Fibroblast of skin of right biceps (primary cell): ENCODE measurements at places on chromosomes 6 and 20.

GRCh38 chr6:99026135-99026534 lies 78.4 kb upstream of the FBXL4 start:
- peak; percentile 15 for DNase-seq

DNA sequence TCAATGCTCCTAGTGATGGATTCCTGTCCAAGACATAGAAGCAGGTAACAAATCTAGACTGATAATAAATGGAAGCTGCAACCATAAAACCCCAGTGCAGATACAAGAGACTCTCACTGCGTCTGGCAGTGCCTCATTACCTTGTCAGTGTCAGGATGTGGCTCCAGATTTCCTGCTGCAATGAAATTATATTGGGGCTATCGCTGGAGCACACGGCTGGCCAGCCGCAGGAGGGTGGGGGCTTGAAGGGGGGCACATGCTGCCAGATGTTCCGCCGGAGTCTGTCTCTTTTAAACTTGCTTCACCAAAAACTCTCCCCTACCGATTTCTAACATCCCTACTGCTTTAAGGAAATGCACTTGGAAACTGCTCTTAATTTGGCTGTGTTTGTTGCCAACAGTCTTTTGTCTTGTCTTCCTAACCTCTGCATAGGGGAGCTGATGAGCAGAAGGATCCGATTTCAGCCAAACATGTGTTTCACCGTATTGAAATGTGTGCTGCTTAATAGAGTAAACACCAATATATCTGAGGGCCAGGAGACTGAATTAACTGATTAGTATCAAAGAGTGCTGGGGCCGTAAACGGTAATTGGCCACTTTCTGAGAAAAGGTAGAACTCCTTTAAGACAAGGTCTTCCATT lies 102.2 kb upstream of the EXOC2 start:
- no peak for DNase-seq

DNA sequence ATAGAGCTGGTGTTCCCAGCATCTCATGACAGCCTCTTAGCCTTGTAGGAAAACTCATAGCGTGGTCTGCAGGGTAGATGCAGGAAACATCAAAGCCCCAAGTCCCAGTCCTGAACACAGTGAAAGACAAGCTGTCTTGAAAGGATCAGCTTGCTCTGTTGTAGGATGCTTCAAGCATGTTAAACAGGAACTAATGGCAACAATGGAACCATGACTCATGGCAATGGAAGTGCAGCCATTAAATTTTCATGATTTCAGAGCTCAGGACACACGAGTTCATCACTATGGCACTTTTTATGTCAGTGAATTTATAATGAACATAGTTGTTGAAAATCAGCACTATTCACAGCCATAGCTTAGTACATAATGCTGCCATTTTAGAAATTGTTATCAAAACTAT lies 367.7 kb downstream of the KIF16B start:
- peak; percentile 45 for DNase-seq

GRCh38 chr20:48584391-48585060 lies 243.3 kb downstream of the PREX1 start:
- no peak for DNase-seq

- DNase-seq = no peak
These were observed 2.2 kb downstream of the BICRAL start for GRCh38 chr6:42783876-42784642.

DNA sequence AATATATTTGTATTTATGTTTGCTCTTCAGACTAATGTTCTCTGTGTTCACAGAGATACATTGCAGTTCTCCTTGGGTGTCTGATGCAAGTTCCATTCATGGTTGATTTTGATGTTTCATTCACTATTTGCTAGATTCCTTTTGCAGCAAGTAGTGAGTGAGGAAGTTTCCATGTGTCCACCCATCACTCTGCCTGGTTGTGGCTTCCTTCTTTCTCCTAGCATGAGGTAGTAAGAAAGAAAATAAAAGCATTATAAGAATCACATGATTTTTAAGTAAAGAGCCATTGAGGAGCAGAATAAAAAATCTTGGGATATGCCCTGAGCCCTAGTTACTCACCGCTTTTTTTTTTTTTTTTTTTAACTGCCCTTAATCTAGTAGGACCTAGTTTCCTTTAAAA lies 8.7 kb downstream of the SASH1 start:
- DNase-seq = no peak

DNA sequence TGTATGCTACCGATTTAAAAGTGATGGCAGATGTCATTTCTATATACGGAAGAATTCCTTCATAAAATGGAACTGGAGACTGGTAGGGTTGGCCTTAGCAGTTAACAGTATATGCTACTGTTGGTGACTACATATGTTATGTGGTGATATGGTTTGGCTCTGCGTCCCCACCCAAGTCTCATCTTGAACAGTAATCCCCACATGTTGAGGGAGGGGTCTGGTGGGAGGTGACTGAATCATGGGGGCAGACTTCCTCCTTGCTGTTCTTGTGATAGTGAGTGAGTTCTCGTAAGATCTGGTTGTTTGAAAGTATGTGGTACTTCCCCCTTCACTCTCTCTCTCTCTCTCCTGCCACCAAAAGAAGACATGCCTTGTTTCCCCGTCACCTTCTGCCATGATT lies 29.6 kb downstream of the RGS17 start:
- no peak for DNase-seq

DNA sequence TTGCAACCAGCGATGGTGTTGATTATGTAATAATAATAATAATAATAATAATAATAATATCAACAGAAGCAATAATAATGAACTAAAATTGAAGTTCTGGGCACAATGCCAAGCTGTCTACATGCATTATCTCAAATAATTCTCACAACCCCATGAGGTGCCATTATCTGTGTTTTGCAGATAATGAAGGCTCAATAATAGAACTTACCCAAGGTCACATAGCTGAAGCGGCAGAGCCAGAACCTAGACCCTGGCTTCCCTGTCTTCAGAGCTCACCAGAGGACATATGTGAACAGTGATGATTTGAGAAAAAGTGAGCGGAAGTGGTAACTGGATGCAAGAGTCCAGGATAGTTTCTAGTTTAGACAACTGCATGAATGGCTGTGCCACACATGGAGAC lies 91.0 kb downstream of the HIVEP1 start:
- no peak for DNase-seq

DNA sequence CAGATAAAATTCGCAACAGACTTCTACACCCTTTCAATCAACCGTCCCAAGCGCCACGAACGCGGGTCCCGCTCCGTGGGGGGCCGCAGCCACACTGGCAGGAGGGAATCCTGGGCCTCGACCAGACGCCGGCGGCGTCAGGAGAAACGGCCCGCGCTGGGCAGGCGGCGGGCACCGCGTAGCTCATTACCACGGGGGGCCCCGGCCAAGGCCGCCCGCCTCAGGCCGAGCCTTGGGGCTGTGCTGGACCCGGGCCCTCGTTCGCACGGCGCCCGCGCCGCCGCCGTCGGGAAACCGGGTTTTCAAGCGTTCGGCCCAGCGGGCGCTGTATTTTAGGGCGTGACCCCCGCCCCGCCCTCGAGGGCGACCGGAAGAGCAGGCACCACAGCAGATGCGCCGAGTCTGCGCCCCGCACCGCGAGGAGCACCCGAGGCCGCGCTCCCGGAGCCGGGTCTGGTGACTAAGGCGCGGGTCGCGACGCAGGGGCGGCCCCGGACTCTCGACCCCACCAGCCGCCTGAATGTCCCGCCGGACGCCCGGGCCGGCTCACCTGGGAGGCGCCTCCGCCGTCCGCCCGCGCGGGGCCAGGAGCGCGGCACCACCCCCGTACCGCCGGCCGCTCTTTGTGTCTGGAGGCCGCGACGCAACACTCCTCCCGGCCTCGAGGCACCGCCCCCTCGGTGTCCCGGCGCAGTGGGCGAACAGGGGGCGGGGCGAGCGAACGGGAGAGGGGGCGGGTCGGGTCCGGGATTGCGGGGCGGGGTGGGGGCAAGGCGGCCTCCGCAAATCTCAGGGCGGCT lies at the start of gene NINL:
NINL (minus strand) TSS at position 627 of the 800 bp plus-strand sequence. CDS start 58,944 bp downstream, outside the sequence.
- DNase-seq = peak; percentile 77

DNA sequence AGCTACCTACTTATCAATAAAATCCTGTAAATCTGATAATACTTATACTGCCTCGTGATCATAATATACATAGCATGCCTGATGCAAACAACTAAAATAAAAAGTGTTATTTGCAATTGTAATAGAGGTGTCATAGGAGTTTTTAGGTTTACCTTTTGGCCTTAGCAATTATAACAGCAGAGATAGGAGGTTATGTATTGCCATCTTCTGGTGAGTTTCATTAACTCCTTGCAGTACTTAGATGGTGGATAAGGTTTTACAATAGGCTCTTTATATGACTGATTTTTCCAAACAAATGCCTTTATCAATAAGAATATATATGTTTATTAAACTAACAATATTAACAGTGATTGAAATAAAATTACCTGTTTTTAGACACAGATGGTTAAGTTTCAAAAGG lies 27.8 kb upstream of the MYCT1 start:
- peak; percentile 37 for DNase-seq

DNA sequence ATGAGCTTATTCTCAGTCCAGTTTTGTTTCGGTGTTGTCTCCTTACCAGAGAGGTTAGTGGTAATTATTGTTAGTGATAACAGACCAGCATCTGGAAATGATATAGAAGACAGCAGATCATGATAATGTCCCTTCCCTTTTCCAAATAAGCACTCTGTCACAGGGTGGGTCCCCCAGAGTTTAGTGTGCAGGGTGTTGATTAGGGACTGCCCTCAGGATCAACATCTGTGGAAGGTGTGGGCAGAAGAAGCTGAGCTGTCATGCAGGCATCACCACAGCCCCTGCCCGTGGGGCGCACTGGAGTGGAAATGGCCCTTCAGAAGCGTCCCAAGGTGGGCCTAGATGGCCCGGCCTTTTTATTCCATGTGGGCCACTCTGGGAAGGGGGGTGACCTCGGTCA lies 67.6 kb upstream of the DTNBP1 start:
- DNase-seq = no peak

DNA sequence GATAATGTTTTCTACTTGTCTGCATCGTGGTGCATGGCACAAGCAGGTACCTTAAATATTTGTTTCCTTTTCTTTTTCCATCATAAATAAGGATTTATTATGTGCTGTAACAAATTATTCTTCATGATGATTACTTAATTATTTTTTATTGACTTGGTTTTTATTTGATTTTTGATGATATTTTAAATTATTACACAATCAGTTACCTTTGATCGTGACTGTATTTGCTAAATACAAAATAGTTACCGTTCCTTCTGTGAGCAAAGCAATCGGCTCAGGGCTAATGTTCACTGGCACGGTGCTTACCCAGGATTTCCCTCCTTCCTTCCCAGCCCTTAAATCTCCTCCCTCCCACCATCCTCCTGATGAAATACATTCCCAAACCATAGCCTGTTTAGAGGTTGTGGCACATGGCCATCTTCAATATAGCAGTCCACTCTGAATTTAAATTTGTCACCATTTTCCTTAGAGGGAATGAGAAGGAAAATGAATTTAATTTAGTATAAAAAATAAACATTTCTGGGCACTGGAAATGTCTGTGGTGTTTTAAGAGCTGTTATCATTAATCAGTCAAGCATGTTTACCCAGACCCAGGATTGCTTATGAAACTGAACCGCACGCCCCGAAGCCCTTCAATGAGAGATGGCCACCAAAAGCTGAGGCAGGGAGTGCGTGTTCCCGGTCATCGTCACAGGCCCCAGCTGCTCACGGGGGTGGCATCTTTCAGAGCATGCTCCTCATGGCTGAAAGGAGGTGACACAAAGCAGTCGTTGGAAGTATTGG lies 23.0 kb upstream of the EXOC2 start:
- no peak for DNase-seq

- DNase-seq = no peak
These were observed 219.6 kb upstream of the SNX9 start for GRCh38 chr6:157603314-157603940.

DNA sequence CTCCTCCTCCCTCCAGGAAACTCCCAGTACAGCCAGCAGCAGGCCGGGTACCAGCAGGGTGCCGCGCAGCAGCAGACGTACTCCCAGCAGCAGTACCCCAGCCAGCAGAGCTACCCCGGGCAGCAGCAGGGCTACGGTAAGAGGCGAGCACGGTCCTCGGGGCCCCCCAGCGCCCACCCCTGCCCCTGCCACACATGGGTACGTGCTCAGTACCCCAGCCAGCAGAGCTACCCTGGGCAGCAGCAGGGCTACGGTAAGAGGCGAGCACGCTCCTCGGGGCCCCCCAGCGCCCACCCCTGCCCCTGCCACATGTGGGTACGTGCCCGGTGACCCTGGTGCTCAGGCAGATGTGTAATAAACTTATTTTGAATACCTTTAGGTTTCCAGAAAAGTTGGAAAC lies 10.2 kb upstream of the MTG2 start:
- no peak for DNase-seq

DNA sequence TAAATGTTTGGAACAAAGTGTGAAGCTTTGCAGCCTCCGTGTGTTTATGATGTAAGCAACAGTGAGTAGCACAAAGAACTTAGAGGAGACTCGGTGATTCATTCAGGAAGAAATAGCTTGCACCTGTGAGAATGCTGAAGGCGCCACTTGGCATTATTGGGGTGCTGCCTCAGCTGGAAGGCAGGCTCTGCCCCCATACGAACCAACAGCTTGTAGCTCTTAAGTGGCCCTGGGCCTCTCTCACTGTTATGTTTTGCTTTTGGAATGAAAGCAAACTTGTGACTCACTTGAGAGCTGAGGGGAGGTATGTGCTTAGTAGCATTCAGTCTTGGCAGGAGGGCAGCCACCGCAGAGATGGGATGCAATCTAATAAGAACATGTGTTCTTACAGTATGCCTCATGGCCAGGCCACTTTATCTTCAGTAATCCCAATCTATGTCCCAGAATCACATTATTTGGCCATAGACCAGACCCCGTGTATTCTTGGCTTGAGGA lies 310.7 kb downstream of the EYA4 start:
- peak; percentile 98 for DNase-seq

GRCh38 chr20:919491-919916 lies 3.4 kb upstream of the ANGPT4 start:
- no peak for DNase-seq

GRCh38 chr6:111427341-111428116 lies 55.5 kb downstream of the REV3L start:
- DNase-seq = peak; percentile 87

DNA sequence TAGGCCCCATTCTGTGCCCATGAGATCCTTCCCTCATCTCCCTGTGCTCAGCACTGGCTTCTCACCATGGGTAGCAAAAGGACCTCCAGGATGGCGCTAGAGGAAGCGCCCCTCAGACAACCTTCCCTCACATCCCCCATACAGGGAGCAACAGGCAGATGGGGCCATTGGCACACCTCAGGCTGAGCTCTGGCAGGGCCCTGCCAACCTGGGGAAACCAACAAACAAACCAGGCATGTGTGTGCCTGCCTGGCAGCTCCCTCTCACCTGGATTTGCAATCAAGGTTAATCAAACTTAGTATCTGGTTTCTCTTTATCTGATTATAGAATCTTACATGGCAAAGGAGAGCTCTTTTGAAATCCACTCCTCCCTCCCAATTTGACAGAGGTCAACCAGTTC lies 134.9 kb downstream of the SLC23A2 start:
- DNase-seq = no peak

DNA sequence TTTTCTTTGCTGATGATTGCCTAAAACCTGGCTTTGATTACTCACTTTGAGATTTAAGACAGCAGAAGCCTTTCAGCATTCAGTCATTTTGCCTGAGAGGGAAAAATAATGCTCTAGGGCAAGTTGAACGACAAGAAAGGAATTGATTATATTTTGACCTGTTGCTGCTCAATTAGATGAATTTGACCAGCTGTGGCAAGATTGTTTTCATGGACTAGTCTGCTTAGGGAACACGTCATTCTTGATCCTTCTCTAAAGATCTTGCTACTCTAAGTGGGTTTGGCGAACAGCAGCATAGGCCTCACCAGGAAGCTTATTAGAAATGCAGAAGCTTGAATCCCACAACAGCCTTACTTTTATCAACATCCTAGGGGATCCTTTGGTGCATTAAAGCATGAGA lies 59.7 kb upstream of the PHACTR1 start:
- peak; percentile 9 for DNase-seq

- DNase-seq = no peak
These were observed 162.9 kb downstream of the SOX4 start for GRCh38 chr6:21756487-21756886.

GRCh38 chr6:119541132-119541905 lies 191.8 kb upstream of the MAN1A1 start:
- DNase-seq = peak; percentile 100
